ENCODE measurements at places on chromosomes 6 and 20.
A peak's percentile ranks its signal among the peaks of the same experiment; 100 is the strongest.

DNA sequence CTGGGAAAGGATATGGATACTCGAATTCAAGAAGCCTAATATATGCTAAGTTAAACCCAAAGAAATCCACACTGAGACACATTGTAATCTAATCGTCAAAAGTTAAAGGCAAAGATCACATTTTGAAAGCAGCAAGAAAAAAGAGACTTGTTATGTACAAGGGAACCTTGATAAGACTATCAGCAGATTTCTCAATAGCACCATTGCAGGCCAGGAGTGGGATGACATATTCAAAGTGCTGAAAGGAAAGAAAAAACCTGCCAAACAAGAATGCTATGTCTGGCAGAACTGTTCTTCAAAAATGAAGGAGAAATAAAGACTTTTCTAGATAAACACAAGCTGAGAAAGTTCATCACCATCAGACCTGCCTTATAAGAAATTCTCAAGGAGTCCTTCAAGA, 75.2 kb downstream of the COL21A1 start:
- no peak for DNase-seq

GRCh38 chr6:150004101-150004782, 21.1 kb downstream of the RAET1L start:
- DNase-seq, result peak; percentile 53

GRCh38 chr6:81561071-81561564, 191.4 kb downstream of the TENT5A start:
- DNase-seq, result no peak

GRCh38 chr6:79215213-79215824, 19.2 kb downstream of the HMGN3 start:
- DNase-seq, result no peak

- DNase-seq, result no peak
Measured at GRCh38 chr6:38079537-38079936, 260.0 kb downstream of the ZFAND3 start.

GRCh38 chr6:12776291-12776690, 59.7 kb downstream of the PHACTR1 start:
- DNase-seq, result no peak

DNA sequence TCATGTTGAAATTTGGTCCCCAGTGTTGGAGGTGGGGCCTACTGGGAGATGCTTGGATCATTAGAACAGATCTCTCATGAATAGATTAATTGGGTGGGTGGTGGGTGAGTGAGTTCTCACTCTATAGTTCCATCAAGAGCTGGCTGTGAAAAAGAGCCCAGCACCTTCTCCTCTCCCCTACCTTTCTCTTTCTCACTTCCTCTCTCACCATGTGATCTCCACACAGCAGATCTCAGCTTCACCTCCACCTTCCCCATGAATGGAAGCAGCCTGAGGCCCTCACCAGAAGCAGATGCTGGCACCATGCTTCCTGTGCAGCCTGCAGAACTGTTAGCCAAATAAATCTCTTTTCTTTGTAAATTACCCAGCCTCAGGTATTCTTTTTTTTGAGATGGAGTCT, 12.9 kb upstream of the GMNN start:
- DNase-seq, result no peak

GRCh38 chr20:52975803-52976531, 3.8 kb downstream of the TSHZ2 start:
- DNase-seq, result no peak

- DNase-seq, result no peak
Measured at GRCh38 chr6:111494951-111495635, 12.1 kb upstream of the REV3L start.

GRCh38 chr6:7730784-7731227, 4.9 kb downstream of the BMP6 start:
- DNase-seq, result no peak

- DNase-seq, result no peak
Measured at GRCh38 chr6:40996591-40997233, 42.3 kb downstream of the UNC5CL start.

DNA sequence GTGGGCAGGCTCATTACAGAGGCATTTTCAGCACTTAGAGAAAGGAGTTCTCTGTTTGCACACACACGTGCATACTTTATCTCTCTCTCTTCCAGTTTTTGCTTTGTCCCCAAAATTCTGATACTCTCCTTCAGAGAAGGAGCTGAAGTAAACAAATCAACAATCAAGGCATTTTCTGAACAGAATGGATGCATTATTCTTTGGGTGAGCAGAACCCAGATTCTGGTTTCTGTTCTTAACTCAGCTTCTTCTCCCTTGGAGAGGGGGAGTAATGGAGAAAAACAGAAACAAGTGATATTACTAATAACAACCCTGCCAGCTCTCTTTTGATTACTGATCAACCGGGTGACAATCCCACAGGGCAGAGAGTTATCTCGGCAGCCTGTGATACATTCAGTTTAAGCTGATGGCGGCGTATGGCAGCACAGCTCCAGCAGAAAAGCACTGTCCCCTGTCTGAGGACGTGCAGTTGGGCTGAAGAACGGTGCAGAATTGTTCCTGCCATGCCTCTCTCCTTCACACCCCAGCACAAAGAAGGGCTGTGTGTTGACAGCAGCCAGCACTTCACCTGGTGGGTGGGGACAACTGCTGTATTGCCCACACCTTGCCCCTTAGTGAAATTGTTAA, 47.3 kb upstream of the SASH1 start:
- DNase-seq, result no peak

DNA sequence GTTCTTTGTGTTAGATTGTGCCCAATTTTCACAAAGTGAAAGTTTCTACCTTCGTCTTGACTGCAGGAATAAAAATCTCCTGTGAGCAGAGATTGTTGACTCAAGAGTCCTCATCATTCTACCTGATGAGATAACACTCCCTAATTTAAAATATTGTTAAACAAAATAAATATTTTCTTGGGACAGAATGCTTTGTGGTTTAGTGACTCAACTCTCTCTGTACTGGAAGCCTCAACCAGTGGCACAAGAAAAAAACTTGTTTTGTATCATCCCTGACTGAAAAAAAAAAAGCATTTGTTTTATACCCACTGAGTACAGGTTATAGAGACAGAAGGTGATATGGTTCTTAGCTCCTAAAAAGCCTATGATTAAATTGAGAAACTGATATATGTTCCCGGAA, 78.9 kb downstream of the CRYBG1 start:
- no peak for DNase-seq

- no peak for DNase-seq
Measured at GRCh38 chr20:1934721-1935573, 39.7 kb downstream of the SIRPA start.

DNA sequence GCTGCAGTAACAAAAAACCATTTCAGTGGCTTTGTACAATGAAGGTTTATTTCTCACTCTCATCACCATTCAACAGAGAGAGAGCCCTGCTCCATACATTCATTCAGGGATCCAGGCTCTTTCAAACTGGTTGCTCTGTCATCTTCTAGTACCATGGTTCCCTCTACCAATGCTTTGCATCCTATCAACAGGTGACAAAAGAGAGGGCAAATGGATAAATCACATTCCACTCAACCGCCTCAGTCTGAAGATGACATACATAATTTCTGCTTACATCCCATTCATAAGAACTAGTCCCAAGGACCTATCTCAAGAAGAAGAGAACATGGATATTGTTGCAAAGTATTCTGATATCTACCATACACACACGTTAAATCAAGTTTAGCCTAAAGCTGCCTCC, 51.6 kb downstream of the IYD start:
- no peak for DNase-seq

GRCh38 chr6:163862701-163863100, 448.2 kb downstream of the QKI start:
- DNase-seq, result no peak

GRCh38 chr6:30491991-30492952, 3.0 kb downstream of the HLA-E start:
- peak; percentile 35 for DNase-seq

- DNase-seq, result no peak
Measured at GRCh38 chr6:169805242-169805838, 53.9 kb downstream of the ERMARD start.

DNA sequence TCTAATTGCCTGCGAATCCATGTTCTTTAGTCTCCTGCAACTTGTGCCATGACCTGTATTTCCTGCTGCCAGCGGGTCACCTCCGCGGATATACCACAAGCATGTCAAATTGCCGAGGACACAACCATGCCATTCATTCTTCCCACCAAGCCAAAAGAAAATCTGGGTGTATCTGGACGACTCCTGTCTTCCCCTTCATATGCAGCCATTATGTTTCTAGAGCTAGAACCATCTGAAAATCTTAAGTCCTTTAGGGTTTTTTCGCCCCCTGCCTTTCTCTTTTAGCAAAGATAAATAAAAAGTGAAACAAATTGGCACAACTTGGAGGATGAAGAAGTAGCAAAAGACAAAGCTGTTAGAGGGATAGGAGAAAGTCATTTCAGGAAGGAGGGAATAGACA, 242.6 kb downstream of the ARID1B start:
- no peak for DNase-seq

GRCh38 chr6:139275279-139276055, 16.3 kb downstream of the TXLNB start:
- DNase-seq, result no peak

DNA sequence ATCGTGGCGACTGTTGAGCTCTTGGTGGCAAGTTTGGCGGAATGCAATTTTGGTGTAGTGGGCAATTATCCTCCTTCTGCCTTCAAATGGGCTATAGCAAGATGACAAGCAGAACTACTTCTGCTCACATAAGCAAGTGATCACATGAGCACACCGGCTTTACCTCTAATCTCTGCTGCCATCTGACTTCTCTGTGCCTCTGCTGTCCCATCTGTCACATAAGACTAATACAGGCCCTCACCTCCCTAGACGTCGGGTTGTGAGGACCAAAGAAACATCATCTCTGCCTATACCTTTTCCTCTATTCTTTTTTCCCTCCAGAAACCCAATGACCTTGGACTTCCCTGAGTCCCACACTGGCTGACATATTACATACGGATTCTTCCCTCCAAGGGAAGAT, 13.3 kb upstream of the WTAP start:
- DNase-seq, result no peak

GRCh38 chr6:159134701-159135364, 34.4 kb upstream of the FNDC1 start:
- peak; percentile 74 for DNase-seq

DNA sequence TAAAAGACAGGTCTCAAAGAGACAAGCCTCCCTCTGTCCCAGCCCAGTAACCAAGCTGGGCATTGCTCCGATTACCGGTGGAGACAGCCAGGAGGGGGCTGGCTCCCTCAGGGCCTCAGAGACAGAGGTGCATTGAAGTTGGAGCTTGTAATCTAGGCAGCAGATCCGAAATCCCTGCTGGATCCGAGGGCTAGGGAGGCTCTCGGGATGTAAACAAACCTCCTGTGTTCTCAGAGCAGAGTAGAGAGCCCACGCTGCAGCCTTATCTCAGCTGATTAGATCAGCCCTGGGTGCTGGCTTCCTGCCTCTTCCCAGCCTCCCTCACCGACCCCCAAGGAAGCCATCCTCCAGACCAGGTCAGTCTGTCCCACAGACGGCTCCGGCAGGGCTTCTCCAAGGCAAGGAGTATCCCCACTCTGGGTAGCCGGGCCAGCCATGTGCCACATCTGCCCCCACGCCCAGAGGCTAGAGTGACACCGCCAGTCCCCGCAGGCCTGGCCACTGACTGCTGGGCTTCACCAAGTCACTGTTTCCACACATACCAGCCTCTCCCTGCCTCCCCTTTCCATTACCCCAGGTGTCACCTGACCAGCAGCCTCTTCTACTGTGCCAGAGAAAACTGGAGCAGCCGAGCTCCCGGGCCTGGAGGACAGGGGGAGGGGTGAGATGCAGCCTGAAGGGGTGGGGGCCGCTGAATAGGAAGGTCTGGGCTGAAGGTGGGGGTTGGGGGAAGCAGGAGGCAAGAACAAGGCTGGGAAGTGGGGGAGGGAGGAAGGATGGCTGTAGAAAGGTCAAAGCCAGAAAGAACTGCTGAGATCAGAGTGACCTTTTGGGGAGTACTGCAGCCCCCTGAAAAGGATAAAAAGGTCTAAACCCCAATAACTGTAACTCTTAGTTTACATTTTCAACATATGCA, 6.0 kb downstream of the SDC4 start:
- no peak for DNase-seq

DNA sequence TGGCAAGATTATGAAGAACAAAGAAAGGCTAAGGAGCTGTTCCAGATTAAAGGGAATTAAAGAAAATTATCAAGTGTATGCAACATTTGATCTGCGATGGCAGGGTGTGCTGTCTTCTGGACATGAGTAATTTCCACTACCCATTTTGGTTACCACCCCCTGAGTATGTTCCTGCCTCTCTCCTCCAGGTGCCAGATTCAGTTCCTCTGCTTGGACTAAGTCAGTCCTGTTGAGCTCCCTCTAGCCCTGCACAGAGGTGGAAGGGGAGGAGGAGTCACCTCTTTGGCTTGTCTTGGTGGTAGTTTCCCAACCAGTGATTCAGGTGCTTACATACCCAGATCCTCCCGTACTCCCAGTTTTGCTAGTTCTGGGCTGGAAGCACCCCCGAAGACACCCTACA, 22.2 kb upstream of the SNRPB2 start:
- no peak for DNase-seq

DNA sequence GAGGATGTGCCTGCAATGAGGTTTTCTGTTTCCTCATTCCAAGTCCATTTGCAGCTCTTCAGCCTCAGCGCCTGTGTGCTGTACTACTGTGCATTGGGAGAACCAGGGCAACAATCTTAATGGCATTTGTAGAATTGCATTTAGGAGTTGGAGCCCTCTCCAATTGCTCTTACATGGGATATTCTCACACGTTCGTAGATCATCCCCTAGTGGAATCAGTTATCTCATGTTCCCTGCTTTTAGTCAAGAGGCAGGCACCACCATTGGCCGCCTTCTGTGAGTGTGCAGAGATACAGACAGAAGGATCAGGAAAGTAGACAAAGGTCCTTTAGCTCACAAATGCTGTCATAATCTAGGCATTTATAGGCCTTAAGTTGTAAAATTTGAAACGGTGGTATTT, 84.2 kb upstream of the RGS17 start:
- no peak for DNase-seq

DNA sequence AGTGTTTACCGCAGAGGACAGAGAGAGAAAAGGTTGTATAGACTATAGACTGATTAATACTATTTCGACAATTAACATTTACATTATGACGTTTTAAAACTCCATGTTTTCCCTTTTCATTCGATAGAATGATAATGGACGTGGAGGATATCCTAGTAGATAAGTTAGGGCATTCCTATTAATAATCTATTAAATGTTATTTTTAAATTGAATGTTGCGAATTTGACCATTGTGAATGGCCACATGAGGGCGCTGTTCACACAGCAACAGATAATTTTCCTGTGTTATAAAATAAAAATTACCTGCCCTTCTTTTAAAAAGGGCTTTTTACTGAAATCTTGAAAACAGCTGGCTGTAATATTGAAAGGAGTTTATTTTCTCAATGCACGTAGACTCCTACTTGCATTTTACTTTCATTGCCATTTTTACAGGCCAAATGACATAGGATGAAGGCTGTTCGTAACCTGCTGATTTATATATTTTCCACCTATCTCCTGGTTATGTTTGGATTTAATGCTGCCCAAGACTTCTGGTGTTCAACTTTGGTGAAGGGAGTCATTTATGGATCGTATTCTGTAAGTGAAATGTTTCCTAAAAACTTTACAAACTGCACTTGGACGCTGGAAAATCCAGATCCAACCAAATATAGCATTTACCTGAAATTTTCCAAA, 3.3 kb downstream of the ADGRB3 start:
- peak; percentile 21 for DNase-seq

Measured in activated T-cell treated with anti-CD3 and anti-CD28 coated beads, Interleukin-2, amount 50 U/mL, for 72 hours (primary cell).